ENCODE measurements at places on chromosomes 7 and 10.

DNA sequence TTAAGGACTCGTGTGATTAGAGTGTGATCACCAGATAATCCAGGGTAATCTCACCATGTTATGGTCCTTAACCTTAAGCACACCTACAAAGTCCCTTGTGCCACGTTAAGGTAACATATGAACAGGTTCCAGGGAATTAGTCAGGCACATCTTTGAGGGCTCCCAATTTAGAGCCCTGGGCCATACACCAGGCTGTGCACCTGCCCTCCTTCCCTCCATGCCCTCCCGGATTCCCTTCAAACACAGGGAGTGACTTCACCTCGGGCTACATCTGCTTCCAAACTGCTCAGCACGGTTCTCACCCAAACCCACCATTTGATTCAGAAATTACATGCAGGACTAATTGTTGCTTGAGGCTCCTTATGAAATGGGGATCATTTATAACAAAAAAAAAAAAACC lies 93.9 kb upstream of the HABP2 start:
- DNase-seq = no peak

DNA sequence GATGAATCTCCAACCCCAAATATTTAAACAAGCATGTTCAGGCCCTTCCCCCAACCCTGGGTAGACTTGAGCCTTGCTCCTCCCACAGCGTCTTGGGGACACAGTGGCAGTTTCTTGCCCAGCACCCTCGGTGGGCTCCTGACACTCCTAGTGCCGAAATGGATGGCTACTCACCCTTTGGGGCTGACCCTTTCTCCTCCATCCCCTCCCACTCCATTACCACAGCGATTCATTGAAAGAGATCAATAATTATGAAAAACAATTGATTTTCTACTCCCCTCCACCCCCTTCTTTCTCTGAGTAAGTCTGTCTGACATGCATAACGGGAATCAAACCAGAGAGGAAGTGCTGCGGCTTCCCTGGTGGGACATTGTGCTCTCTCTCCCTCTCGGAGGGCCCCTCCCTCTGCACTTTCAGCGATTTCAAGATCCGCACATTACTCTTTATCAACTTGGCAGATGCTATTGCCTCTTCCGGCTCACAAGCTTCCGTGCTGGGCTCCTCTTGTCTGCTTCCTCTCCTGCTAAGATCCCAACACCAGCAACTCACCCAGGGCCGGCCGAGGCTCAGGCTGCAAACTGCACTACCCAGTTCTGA lies 79.0 kb upstream of the PLXNA4 start:
- DNase-seq = peak; percentile 73

- no peak for DNase-seq
These were observed 16.9 kb upstream of the KNDC1 start for GRCh38 chr10:133143200-133143533.

- no peak for DNase-seq
These were observed 104.9 kb upstream of the ACBD5 start for GRCh38 chr10:27345455-27345920.
